ENCODE measurements at places on chromosomes 7 and 10.

DNA sequence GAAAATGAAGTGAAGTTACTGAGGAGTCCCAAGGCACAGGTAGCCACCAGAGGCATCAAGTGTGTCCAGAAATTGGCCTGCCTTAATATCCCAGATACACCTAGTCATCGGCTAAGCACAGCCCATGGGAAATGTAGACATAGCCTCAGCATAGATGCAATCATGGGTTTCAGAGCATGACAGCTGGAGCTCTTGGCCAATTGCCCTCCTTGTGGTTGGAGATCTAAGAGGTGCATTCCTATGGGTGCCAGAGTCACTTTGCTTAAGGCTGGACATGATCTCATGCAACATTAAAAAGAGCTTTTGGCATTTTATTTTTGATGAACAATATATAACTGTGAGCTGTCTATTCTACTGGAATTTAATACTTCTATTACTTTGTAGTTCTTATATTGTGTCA is 758.0 kb upstream of the LRRTM3 start:
- DNase-seq = no peak

GRCh38 chr10:58137813-58138212 is 129.9 kb downstream of the IPMK start:
- DNase-seq = no peak

DNA sequence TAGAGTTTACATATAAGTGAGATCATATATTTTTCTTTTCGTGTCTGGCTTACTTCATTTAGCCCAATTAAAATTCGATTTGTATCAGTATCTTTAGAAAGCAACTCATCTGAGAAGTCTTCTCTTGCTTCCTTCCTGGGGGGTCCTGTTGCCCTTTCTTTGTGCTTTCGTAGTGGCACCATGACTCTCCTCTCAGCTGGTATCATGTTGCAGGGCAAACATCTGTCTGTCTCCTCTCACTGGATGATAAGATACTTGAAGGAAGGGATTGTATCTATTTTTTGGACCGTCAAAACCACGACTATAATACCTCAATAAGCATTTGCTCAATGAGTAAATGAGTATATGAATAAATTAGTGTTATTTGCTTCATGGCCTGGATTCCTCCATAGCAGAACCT is 382.5 kb upstream of the SORCS1 start:
- no peak for DNase-seq

DNA sequence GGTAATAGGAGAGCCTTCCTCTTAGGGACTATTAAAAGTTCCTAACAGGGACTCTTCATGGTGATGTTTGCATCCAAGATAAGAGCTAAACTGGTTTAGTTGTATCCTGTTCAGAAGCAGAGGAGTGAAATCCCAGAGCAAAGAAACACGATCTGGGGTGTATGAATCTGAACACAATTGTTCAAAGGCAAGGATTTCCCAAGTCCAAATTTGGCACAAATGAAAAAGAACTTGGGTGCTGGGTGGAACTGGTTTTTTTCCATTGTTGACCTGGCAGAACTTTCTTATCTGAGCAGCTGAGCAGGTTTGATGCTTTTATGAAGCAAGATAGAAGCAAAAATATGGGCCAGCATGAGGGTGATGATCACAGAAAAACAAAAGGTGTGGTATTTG is 6.0 kb downstream of the AGFG2 start:
- DNase-seq = no peak

GRCh38 chr7:106465704-106466468 is 181.1 kb upstream of the NAMPT start:
- no peak for DNase-seq

GRCh38 chr7:25596443-25596842 is 368.2 kb upstream of the NPVF start:
- DNase-seq = no peak

DNA sequence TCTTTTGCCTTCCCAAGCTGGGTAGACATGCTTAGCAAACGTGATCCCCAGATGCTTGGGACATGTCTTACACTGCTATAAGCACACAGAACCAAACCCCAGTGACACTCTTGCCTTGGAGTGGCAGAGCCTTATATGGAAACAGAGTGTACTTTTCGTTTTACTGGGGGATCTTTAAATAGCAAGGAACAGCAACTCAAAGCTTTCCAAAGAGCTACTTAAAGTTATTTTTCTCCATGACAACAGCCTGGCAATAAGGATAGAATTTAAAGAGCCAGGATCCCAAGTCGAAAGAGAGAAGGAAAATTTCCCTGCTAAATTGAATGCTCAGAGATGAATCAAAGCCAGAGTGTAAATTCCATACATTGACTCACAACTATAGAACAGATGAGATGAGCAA is 67.8 kb downstream of the ZNF365 start:
- no peak for DNase-seq

- no peak for DNase-seq
Observed at GRCh38 chr10:110426294-110427181, 71.2 kb upstream of the DUSP5 start.

DNA sequence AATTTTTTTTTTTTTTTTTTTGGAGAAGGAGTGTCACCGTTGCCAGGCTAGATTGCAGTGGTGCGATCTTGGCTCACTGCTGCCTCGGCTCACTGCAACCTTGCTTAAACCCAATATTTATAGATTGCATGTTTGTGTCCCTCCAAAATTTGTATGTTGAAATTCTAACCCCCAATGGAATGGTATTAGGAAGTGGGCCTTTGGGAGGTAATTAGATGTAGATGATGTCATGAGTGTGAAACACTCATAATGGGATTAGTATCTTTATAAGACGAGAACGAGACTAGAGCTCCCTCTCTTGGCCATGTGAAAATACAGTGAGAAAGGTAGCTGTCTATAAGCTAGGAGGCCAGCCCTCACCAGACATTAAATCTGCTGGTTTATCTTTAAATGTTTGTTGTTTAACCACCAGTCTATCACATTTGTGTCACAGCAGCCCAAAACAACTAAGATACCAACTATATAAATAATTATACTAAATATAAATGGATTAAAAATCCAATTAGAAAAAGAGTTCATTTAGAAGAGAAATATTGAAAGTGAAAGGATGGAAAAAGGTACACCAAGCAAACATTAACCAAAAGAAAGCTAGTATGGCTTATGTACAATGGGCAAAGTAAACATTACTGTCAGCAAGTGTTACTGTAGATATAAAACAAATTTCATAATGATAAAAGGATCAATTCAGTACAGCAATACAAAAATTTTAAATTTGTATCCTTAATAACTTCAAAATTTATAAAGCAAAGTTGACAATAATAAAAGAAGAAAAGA is 9.3 kb downstream of the TCAF1 start:
- DNase-seq = no peak

GRCh38 chr10:48450233-48450740 is 143.8 kb downstream of the MAPK8 start:
- no peak for DNase-seq

GRCh38 chr10:131660427-131660826 is 240.4 kb upstream of the PPP2R2D start:
- no peak for DNase-seq

DNA sequence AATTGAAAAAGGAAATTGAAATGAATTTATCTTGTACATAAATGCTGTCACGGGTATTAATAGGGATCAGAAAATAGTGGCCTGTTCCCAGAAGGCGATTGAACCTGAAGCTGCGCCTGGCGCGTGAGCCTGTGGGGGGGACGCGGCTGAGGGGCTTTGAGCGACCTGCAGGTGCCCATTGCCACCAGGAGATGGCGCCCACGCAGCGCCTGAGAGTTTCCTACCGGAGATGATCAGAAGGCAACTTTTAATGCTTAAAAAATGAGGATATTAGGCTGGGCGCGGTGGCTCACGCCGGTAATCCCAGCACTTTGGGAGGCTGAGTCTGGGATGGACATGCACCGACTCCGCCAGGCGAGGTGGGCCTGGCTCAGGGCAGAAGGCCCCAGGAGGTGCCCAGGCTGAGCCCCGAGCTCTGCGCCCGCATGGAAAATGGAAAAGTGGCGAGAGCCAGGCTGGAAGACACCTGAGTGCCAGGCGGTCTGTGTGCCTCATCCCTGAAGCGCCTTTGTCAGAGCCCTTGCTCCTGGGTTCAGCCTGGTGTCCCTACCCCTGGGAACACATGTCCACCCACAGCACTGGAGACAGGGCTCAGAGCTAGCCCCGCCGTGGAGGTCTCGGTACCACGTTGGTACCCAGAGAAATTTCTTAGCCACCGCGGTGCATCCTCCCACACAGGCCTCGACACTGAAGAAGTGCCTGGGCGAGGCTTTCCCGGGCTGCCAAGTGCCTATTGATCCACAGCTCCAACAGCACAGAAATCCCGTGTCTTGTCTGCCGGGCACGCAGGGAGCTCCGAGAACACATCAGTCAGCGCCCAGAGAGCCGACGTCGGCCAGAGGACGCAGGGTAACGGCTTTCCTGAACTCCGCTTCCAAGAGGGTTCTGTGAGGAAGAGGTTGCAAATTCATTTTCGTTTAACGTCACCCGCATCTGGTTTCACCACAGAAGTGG is 117.4 kb downstream of the INPP5A start:
- DNase-seq = peak; percentile 18

DNA sequence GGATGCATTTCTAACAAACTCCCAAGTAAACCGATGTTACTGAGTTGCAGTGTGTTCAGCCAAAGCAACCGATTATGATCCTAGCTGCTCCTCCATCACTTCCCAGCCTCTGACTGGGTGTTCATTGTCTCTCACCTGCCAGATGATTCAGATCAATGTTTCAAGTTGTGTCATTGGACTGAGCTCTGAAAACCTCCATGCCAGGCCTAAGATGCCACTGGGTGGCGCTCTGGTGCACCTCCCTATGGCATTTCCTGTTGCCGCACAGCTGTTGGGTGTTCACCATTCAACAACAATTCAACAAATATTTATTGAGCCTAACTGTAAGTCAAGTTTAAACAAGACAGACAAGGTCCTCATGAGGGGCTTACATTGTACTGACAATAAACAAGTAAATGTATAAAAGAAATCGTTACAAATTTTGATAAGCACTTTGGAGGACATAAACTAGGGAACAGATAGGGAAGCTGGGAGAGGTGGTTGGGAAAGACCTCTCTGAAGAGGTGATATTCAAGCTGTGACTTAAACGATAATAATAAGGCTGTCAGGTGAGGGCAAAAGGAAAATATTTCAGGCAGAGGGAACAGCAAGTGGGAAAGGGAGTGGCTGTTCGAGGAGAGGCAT is 22.8 kb downstream of the RGR start:
- peak; percentile 21 for DNase-seq

DNA sequence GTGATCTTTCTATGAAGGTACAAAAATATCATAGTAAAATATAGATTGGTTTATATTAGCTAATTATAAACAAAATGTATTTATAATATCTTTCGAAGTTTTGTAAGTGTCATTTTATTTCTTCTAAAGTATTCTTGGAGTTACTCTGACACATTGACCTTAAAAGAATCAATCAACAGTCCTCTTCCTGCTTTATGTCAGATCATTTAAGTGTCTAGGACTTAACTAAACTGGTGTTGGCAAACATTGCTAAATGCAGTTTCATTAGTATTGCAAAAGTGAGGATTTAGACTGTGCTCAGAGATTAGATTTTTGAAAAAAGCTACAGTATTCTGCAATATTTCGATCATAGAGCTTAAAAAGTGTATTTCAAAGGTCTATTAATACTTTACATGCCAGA is 10.3 kb downstream of the GLCCI1 start:
- DNase-seq = no peak

DNA sequence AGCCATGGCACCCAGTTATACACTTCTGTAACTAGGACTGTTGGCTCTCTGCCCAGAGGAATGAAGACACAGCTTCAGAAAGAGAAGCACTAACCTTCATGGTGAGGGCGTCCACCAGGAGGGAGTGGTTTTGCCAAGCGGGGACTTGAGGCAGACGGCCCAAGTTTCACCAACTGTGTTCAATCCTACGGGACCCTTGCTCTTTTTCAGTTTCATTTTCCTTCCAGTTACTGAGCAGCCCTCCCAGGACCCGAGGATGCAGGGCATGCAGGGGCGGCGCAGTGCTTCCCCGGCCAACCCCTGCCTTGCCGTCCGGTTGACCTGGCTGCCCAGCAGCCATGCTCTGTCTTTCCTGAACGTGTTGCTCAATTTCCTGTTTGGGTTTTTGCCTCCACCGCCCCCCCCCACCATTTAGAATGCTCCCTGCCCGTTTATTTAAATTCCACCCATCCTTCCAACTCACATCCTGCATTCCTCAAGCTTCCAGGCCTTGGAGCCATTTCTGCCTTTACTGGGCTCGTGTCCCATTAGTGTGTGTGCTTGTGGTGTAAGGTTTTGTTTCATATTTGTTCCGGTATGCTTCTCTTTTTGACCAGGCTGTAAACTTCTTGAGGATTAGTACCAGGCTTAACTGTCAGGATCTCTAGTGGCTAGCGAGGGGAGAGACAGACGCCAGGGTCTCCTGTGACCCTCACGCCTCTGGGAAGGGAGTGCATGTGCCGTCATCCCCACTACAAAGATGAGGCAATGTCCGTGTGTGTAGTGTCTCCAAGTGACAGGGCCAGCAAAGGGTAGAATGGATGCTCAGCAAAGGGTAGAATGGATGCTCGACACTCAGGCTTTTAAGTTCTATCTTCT is 31.6 kb downstream of the IL15RA start:
- no peak for DNase-seq

GRCh38 chr7:140526787-140527664 is 47.7 kb upstream of the MKRN1 start:
- DNase-seq = no peak

GRCh38 chr7:129911790-129912189 is 41.0 kb downstream of the UBE2H start:
- DNase-seq = no peak

GRCh38 chr10:58535311-58535710 is 22.6 kb downstream of the BICC1 start:
- no peak for DNase-seq

GRCh38 chr7:114711241-114711640 is 210.7 kb upstream of the MDFIC start:
- no peak for DNase-seq

DNA sequence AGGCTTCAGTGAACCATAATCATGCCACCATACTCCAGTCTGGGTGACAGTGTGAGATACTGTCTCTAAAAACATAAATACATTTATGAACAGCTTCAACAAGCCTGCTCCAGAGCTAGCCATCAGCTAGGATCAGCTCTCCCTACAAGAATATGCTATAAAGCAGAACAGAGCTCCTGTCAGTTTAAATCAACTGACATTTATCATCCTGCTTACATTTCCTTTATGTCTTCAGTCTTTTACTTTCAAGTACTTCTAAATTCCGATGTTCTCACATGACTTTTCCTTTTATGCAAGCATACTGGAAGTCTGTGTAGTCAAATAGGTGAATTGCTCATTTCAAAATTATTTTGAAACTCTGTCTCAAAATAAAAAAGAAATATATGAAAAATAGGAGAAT is 64.6 kb downstream of the COA1 start:
- no peak for DNase-seq

GRCh38 chr10:85137253-85137652 is 808.9 kb downstream of the CCSER2 start:
- DNase-seq = no peak

GRCh38 chr7:151245360-151246101 is 3.0 kb downstream of the SMARCD3 start:
- DNase-seq = no peak

- no peak for DNase-seq
Observed at GRCh38 chr7:87213252-87213651, 6.3 kb downstream of the TMEM243 start.

GRCh38 chr10:124349231-124349995 is 69.3 kb downstream of the OAT start:
- DNase-seq = no peak

GRCh38 chr7:105578496-105578895 is 2.8 kb downstream of the EFCAB10 start:
- DNase-seq = no peak

- no peak for DNase-seq
Observed at GRCh38 chr10:132270721-132271457, 36.9 kb downstream of the STK32C start.

- no peak for DNase-seq
Observed at GRCh38 chr7:44081266-44081748, 1.0 kb downstream of the POLM start.

Measured in activated CD8-positive, alpha-beta memory T cell treated with anti-CD3 and anti-CD28 coated beads for 4 hours (primary cell).